ENCODE measurements at places on chromosomes 2 and 18. TPM values are rescaled to one million over a fixed set of nuclear protein-coding genes. Genes with fewer than 3 reads are reported as not detected.

The STRN gene
- 27.0 TPM for total RNA-seq

DNA sequence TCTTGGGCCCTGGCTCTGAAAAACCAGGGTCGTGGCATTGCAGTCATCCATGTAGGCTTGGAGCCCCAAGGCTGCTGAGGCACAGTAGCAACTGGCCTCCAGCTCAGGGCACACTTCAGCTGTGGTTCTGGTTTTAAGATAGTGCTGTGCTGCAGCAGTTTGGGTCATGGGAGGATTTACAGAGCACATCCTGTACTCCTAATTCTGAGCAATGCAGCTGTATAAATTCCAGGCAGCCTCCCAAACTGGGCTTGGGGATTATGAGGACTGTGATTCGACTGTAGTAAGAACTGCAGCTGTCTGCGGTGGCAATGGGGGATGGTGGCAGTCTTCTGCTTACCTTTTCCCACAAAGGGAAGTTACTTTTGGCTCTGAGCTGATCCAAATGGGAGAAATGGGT lies 536.3 kb upstream of the GCFC2 start:
- no peak for DNase-seq

GRCh38 chr2:103959174-103960128 lies 894.5 kb upstream of the POU3F3 start:
- no peak for DNase-seq

GRCh38 chr18:68766433-68766832 lies 31.4 kb upstream of the CCDC102B start:
- DNase-seq = no peak

Data from activated CD4-positive, alpha-beta T cell treated with anti-CD3 and anti-CD28 coated beads, Interleukin-2, amount 10 ng/mL, durations not matched to agents 24 days and 14 days (primary cell).